ENCODE measurements at places on chromosomes 5 and 9.

- DNase-seq = no peak
Measured at GRCh38 chr9:113807173-113808061, 68.7 kb upstream of the ZNF618 start.

DNA sequence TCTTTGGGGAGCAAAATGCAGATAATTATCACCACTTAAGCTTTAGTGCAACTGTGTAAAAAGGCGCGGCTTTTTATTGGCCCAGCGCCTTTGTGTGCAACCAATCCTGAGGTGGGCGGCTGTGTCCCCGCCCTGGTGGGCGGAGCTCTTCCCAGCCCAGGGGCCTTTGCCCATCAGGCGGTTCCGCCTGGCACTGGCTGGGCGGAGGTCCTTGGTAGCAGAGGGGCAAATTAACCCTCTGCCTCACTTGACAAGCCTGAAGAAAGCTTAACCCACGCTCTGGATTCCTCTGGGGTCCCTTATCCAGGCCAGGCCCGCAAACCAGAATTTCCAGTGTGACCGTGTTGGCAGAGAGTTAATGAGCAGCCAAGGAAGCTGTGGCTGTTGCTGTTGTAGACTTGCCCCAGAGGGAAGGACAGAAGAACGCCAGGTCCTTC, 12.8 kb upstream of the NIPAL4 start:
- no peak for DNase-seq

- no peak for DNase-seq
Measured at GRCh38 chr5:57277085-57277484, 103.2 kb downstream of the GPBP1 start.

GRCh38 chr9:105673850-105674387, 11.7 kb downstream of the TAL2 start:
- DNase-seq = no peak

- no peak for DNase-seq
Measured at GRCh38 chr5:116557669-116558271, 16.9 kb downstream of the SEMA6A start.

- DNase-seq = no peak
Measured at GRCh38 chr9:26801772-26802171, 90.8 kb downstream of the CAAP1 start.

DNA sequence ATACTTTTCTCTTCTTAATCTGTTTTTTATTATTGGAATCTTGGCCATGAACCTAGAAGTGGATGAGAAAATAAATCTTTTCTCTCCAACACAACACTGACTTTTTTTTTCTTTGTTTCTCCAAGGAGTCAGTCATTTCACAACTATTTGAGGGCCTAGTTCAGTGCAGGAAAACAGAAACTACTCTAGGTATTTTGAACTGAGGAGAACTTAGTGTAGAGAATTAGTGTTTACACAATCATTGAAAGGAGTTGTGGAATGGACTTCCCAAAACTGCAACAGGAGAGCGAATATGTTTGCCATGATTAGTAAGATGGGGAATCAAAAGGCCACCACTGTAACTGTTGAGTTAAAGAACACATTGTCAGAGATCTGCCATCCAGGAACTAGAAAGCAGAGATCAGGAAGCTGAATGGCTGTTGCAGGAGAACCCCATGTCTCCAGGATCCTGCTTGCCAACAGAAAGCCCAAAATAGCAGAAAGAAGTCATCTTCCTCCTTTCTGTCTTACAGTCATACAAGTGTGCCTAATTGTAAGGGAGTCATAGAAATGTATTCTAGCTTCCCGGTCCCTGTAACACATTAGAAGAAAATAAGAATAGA, 20.3 kb upstream of the PCDH1 start:
- no peak for DNase-seq

DNA sequence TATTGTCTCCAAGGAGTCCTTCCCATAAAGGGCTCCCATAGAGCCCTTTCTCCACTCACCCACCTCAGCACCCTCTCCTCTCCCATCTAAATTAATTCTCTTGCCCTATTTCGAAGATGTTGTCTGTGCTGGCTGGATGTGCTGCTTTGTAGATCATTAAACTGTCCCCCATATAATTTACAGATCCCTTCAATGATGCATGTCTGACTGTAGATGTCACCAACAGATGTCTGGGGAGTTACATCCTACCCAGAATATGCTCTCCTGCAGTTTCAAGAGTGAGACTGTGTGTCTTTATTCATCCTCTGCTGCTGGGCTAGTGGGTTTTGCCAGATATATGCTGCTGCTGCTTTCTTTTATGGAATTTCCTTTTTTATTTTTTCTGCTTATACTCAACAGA, 351.2 kb downstream of the MLLT3 start:
- DNase-seq = no peak

GRCh38 chr5:14251733-14252132, 108.6 kb downstream of the TRIO start:
- no peak for DNase-seq

DNA sequence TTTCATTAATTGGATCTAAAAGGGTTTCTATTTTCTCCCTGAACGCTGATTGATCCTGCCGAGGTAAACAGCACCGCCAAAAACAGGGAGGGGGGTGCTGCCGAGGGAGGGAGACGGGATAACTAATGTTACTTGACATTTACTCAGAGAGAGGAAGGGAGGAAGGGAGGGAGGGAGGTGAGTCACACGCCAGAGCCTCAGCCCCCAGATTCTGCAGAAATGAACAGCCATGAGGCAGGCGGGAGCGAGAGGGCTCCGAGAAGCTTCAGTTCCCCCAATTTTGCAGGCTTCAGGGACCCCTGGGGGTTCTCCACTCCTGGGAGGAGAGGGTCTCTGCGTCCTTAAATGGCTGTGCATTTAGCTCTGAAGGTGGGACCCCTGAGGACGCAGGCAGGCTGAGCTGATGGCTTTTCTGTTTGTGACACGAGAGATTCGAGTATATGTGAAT, 59.1 kb upstream of the IER5L start:
- DNase-seq = peak; percentile 45

DNA sequence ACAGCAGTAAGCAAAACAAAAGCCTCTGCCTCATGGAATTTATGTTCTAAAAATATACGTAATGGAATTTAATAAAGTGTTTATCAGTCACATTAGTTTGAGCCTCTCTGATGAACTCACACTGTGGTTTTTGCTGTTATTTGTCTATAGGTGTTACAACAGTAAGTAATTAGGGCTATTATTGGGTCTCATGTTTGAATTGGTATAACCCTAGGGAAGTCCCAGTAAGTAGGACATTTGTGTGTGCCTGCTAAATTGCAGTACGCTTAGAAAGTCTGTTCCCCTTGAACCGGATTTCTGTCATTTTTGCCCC, 197.6 kb downstream of the NR3C1 start:
- no peak for DNase-seq
